Epithelial cell of esophagus (primary cell): ENCODE measurements at places on chromosomes 7 and 10.

GRCh38 chr7:148084138-148084537 is 506.4 kb upstream of the C7orf33 start:
- peak; percentile 54 for DNase-seq

DNA sequence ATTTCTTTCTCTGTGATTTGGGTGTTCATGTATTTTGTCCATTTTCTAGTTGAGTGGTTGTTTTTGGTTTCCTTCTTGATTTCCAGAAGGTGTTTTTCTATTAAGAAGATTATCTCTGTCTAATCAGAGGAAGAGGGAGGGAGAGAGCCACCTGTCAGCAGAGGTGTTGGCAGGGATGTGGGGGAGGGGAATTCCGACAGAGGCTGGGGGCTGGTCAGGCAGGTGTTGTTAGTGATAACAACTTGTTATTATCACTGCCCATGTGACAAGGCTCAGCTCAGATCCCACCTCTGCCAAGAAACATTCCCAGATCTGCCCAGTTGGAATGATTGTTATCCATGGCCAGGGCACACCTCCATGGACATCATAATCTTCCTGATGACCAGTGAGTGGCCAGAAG is 293.4 kb downstream of the GFRA1 start:
- DNase-seq: no peak

DNA sequence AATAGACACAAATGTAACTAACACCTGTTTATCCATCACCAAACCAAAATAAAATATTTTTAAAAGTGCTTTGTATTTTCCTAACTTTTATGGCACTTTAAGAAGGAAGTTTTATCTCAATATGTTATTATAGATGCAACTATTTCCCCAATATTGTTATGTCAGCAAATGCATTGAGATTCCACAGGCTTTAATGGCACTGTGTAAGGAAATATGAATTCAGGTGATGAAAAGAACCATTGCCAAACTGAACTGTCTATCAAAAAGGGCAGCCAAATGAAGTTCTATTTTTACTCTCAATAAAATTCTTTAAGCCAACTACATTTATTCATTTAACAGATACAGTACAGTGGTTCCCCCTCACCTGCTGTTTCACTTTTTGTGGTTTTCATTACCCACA is 67.2 kb upstream of the OIT3 start:
- DNase-seq: no peak

- peak; percentile 27 for DNase-seq
These were observed 18.4 kb upstream of the BET1 start for GRCh38 chr7:94022550-94022949.

DNA sequence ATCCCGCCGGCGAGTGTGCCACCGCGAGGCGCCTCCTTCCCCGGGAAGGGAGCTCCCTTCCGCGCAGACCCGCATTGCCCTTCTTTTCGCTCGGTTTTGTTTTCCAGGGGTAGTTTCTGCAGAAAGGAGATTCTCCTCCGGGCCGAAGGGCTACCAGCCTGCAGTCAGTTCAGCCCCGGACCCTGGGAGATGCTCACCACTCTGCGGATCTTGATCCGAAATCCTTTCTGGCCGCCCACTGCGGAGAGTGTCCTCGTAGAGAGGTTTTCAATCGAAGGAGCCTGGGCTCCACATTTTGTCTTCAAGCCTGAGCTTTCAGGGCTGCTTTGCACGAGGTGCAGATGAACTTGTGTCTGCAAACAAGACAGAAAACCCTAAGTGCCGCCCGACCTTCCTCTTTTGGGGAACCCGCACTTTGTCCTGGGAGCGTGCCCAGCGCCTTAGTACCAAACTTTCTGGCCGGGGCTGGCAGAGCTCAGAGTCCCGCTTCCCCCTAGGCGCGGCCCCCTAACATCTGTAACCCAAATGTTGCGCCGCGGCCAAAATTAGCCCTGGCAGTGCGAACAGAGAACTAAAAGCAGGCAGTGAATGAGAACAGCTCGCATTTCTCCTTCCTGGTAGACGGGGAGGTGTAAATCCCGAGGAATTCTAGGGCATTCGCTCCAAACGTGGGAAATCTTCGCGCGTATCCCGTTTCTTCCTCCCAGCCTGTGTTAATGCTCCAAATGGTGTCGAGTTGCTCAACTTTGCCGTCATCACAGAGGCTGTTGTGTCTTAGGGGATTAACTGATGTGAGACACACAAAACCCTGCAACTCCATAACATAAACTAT is 6.7 kb upstream of the EN2 start:
- no peak for DNase-seq

- DNase-seq: no peak
These were observed 212.4 kb upstream of the GALNT17 start for GRCh38 chr7:70919481-70920073.

GRCh38 chr10:10872764-10873163 is 144.9 kb upstream of the CELF2 start:
- DNase-seq: no peak

GRCh38 chr10:47041396-47042198 is 130.4 kb downstream of the PTPN20 start:
- DNase-seq: no peak

GRCh38 chr7:151925446-151926335 is 30.6 kb upstream of the GALNTL5 start:
- DNase-seq: no peak

- DNase-seq: no peak
These were observed 65.7 kb upstream of the STRIP2 start for GRCh38 chr7:129368389-129368986.

- no peak for DNase-seq
These were observed 8.7 kb downstream of the ELFN1 start for GRCh38 chr7:1678571-1679325.

GRCh38 chr7:28573059-28573553 is 160.8 kb downstream of the CREB5 start:
- DNase-seq: peak; percentile 17

GRCh38 chr10:73247509-73248258 is 629 bp upstream of the DNAJC9 start:
- no peak for DNase-seq

GRCh38 chr7:127609297-127609696 is 8.6 kb downstream of the PAX4 start:
- no peak for DNase-seq

DNA sequence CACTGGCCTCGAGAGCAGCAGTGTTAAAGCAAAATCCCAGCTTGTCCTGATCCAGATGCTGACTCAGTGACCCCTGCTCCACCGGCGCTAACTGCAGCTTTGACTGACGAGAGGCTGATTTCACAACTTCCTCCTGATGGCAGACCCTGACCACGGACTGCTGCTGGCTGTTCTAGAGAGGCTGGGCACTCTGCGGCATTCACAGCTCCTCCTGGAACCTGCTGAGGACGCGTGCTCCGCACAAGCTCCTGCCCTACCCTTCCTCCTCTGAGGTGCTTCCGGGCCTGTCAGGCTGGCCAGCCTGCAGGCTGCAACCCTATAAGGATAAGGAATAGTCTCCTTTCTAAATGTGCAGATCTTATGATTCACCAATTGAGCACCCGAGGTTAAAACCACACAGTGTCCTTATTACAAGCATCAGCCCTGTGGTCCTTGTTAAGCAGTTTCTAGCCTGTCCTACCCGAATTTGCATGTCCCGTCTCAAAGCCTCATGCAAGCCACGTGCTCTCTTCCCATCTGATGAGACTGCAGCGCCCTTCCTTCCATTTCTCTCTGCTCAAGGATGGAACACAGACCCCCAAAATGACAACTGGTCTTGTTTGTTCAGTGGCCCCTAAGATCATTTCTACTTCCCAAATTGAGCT is 35.5 kb upstream of the NCAPG2 start:
- peak; percentile 67 for DNase-seq

GRCh38 chr10:109956454-109957091 is 33.3 kb upstream of the XPNPEP1 start:
- DNase-seq: peak; percentile 44

GRCh38 chr10:121511460-121511859 is 86.8 kb downstream of the FGFR2 start:
- DNase-seq: no peak

- no peak for DNase-seq
These were observed 473 bp downstream of the PPP1R9A start for GRCh38 chr7:94907811-94908322.
